Stimulated activated CD4-positive, alpha-beta T cell treated with anti-CD3 and anti-CD28 coated beads, Interleukin-1b, Interleukin-23, amount 100 ng/mL, for 4 hours (primary cell): ENCODE measurements at places on chromosomes 1 and 21.
A peak's percentile ranks its signal among the peaks of the same experiment; 100 is the strongest.

DNA sequence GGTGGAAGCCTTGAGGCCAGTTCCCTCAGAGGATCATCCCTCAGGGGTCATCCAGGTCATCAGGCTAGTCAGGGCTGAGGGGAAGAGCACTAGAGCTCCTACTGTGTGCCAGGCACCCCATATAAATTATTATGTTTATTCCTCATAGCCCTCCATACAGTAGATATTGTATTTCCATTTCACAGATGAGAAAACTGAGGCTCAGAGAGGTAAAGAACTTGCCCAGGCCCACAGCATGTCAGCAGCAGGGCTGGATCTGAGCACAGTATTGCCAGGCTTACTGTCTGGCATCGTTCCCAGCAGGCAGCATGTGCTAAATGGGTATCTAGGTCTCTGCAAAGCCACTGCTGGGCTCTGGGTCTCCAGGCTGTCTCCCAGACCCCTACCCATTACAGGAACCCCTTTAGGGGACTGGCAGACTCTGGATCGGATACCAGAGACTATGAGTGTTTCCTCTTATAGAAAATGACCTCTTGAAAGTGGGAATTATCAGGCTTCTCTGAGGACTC lies 153.3 kb downstream of the PTPRU start:
- no peak for DNase-seq

GRCh38 chr1:77504986-77505385 lies 177.5 kb downstream of the ZZZ3 start:
- DNase-seq: no peak

- DNase-seq: no peak
Measured at GRCh38 chr1:16605532-16606505, 7.5 kb downstream of the NBPF1 start.

- DNase-seq: no peak
Measured at GRCh38 chr1:30657131-30658013, 66.0 kb downstream of the MATN1 start.

DNA sequence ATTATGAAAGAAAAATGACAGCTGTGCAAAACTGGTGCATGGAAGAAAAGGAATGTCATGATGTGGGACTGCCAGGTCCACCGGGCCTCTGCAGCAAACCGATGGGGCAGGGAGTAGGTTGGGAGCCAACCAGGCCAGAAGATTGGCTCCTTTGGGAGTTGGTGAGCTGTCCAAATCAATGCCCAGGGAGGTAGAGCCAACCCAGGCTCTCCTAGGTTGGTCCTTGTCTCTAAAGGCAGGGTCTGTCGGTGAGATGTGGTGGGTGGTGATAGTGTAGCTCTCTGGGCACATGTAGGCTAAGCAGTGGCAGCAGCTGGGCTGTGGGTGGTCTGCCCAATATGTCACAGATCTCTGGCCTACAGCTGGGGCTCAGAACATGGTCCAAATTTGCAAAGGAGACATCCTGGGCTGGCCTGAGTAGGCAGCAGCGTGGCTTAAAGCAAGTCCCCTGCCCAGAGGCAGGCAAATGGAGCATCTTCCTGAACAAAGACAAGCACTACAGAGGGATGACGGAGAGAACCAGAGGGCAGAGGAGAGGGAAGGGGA lies 61.2 kb upstream of the PRDX6 start:
- no peak for DNase-seq

- DNase-seq: no peak
Measured at GRCh38 chr1:192949783-192950182, 109.4 kb downstream of the UCHL5 start.

DNA sequence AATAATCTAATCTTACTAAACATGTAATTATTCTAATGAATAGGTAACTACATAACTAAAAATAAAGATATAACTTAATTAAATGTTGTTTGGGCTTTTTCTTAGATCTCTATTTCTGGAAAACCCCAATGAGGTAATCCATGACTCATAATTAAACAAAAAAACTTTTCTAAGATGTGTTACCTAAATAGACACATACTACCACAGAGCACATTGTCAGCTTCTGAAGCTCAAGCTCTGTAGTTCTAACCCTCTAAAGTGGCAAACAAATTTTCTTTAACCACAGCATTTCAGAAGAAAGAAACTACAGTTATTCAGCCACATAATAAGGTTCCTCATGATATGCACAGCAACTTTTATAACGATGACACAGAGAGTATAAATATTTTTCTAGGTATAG lies 4.2 kb downstream of the OR6K3 start:
- no peak for DNase-seq

- peak; percentile 18 for DNase-seq
Measured at GRCh38 chr21:14864211-14865021, 200.4 kb downstream of the NRIP1 start.

- DNase-seq: no peak
Measured at GRCh38 chr1:39940980-39941871, 13.7 kb upstream of the MFSD2A start.

DNA sequence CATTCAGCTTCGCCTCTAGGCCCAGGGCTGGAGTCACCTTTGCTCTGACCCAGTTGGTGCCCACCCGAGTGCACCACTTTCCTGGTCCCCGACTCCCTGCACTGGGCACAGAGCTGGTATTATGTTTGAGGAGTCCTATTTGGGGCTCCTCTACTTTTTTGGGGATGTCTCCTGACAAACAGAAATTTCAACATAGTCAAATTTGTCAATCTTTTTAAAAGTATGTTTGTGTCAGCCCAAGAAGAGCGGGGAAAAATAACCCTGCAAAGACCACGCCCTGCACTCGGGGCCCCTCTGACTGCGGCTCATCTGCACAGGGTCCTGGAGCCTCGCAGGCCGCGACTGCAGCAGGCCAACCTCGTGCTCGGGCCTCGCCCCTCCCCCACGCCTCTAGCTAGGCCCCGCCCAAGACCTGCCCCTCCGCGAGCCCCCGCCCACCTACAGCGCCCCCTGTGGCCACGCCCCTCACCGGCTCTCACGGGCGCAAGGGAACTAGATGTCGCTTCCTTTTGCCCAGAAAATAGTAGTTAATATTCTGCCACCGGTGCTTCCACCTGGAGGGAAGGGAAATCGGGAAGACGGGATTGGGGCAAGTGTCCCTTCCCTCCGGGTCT lies 11.4 kb downstream of the FAM229A start:
- peak; percentile 80 for DNase-seq

GRCh38 chr1:236168716-236169429 lies 26.5 kb downstream of the GPR137B start:
- no peak for DNase-seq

DNA sequence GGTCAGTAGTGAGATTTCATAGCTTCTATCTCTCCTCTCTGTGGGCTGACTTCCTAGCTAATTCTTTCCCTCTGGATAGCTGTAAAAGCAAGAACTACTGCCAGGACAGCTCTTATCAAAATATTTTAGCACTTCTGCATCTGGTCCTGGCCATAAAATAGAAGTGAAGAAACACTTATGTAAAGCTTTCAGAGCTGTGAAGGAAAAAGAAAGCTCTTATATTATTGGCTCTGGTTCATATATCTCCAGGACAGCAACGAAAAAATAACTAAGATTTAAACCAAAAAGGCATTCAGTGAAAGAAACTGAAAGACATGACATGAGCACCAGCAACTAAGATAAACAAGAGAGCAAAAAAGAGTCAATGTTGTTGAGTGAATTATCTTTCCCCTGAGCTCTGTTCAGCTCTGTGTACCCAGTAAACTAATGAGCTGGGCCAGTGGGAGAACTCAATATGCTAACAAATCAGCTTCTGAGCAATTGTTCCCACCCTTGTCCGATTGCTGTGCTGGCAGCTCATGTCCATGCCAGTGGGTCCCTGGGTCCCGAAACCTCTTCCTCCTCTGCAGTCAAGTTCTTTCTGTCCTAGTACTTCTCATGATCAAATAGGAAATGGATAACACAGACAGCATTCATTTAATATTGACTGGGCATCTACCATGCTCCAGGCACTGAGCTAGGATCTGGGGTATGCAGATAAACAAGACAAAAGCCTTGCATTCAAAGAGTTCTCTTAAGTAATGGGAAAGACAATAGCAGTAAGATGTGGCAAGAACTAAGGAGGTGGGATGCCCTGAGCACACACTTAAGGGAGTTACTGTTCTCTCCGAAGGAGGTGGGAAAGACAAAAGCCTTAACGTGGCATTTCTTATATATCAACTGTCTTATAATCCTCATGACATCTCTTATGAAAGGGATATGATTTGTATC lies 45.3 kb upstream of the MAN1A2 start:
- no peak for DNase-seq

GRCh38 chr1:203536575-203536974 lies 42.6 kb downstream of the OPTC start:
- no peak for DNase-seq

DNA sequence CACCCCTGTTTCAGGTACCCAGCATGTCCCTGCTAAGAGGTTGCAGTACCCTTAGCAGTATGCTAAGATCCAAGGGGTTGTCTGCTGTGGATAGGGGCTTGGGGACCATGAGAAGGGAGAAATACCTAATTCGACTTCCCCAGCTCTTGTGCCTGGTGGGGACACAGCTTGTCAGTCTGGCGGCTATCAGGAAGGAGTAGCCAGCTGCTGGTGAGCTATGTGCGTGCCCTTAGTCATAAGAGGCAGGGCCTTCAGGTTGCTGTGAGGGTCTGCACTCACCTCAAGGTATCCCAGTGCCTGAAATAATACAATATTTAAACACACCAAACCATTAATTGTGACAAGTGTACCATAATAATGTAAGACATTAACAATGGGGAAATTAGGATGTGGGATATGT lies 205.1 kb upstream of the SGIP1 start:
- DNase-seq: no peak

- DNase-seq: no peak
Measured at GRCh38 chr21:33388188-33388587, 15.0 kb upstream of the IFNGR2 start.

- DNase-seq: no peak
Measured at GRCh38 chr1:186236921-186237320, 138.1 kb downstream of the TPR start.

DNA sequence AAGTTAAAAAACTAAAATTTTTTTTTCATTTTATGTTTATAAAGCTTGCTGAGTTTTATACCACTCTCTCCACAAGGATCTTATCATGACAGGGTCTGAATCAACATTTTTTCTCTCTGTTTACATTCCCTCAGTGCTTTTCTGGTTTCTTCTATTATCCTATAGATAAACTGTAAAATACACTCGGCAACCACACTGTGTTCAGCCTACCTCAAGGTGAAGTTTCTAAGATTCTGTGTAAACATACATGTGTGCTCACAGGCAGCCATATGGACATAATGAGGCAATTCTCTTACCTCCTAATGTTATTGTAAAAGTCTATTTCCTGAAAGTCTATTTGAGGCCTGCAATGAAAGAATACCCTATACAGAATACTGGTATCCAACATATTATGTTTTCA lies 114.6 kb downstream of the NTPCR start:
- DNase-seq: no peak

- DNase-seq: no peak
Measured at GRCh38 chr21:9739240-9739639, 782.1 kb upstream of the TPTE start.

DNA sequence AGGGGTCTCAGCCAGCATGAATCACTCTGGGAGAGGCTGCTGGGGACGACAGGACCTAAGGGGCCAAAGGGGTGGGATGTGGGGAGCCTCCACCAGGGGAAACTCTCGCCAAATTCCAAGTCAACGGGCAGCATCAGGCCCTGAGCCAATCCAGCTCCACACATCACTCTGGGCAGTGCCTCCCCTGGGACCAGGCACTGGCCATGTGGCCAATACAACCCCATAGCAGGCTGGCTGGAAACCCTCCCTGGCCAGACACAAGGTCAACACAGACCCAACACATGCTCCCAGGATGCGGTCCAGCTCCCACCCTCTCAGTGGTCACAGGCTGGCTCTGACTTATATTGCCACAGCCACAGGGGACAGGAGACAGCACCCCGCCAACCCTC lies 60.0 kb downstream of the MEGF6 start:
- no peak for DNase-seq

DNA sequence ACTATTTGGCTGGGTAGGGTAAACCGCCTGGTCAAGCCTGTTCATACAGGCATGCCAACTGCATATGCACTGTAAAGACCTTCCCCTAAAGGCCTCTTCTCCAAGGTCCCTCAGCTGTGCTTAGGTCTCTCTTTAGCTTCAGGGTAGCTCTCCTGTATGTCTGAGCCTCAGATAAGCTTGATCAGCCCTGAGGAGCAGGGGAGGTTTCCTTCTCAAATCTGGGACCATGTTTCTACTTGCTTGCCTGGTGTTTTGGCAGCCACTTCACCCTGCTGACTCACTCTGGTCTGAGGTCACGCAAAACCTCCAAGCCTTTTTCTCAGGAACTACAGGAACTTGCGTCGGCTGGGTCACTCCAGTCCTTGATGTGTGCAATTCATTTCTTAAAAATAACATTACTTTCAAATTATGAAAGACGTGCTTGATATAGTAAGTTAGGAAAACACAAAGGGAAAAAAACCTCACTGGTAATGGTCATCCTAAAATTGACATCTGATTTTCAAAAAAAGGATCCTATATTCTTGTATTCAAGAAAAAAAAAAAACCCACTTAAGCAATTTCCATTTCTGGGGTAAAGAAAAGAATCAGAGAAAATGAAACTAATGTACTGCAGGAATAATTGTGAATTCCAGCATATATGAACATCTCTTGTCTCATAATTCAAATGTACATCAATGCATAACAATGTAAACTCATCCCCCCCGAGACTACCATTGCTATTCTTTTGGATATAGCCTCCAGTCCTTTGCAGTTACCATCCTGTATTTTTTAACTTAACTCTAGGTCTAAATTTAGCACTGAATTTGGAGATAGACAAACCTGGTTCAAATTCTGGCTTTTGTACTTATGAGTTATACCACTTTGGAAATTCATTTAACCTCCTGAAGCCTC lies 24.8 kb upstream of the RNF19B start:
- no peak for DNase-seq

DNA sequence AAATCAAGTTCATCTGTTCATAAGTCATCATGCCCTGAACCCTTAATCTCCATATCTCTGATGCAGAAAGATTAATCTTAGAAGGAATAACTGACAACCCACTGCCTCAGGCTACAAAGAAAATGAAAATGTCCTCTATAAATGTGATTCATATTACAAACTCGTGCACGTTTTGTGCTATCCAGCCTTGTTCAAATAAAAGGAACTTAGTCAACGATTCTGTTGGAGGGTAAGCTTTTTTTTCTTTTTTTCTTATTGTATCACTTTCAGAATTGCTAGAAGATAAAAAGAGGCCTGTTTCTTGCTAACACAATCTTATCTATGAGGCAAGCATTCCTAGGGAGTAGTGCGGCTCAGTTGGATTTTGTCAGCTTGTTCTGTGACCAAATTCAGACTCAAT lies 228.4 kb downstream of the TM2D1 start:
- DNase-seq: no peak

DNA sequence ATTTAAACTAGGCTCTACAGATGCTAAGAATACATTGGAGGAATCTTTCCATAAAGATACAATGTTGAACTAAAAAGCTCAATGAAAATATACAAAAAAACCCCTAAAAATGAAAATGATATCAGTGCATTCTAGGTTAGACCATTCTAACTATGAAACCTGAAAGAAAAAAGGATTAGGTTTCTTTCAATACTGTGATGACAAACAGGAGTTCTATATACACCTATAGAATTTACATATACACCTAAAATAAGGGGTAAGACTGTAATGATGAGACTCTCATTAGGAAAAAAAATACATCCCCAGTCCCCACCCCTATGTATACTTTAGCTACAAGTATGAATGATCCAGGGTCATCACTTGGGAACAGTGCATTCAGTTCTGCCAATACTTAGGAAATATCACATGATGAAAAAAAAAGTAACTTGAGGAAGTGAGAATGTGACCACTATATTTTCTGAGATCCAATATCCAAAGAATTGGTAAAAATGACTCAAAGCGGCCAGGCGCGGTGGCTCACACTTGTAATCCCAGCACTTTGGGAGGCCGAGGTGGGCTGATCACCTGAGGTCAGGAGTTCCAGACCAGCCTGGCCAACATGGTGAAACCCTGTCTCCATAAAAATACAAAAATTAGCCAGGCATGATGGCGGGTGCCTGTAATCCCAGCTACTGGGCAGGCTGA lies 26.3 kb downstream of the SELENOF start:
- no peak for DNase-seq
